Panc1 (cell line): ENCODE measurements at places on chromosomes 12 and 14.
A peak's percentile ranks its signal among the peaks of the same experiment; 100 is the strongest.

GRCh38 chr14:93978735-93979134 lies 2.4 kb upstream of the ASB2 start:
- no peaks in the 10 kb centered on the region for H3K27me3 ChIP-seq
- H3K27ac ChIP-seq, result no peak overlapping the region
- no peaks in the 10 kb centered on the region for H3K36me3 ChIP-seq
- H3K4me3 ChIP-seq, result no peak overlapping the region

- no peak overlapping the region for H3K27ac ChIP-seq
- no peaks in the 10 kb centered on the region for H3K36me3 ChIP-seq
- no peak overlapping the region for H3K4me3 ChIP-seq
- DNase-seq, result no peak
Measured at GRCh38 chr14:20559461-20559904, 1.4 kb downstream of the RNASE9 start.

DNA sequence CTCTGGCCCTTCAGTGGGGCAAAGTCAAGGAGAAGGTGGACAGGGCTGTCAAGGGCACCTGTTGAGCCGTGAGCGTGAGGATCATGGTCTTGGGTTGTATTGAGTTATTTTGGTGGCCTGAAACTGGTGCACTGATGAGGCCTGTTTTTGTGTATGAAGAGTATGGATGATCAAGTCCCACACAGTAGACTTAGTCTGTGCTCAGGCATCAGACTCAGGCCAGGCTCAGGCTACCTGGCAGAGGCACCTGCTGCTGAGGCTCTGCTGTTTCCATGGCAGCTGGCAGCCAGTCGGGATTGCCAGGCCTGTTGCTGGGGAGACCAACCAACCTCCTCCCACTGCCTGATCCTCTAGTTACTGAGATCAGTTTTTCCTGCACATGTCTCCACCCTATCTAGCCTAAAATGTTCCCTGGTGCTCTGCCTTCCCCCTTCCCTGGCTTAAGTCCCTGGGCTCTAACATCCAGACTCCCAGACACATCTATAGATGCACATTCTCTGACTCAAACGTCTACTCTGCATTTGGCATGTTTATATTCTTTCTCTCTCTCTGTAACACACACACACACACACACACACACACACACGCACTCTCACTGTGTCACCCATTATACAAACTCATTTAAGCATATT lies 5.1 kb downstream of the JPH4 start:
- H3K27me3 ChIP-seq, result no peaks in the 10 kb centered on the region
- DNase-seq, result no peak
- no peak overlapping the region for H3K27ac ChIP-seq
- H3K4me3 ChIP-seq, result no peak overlapping the region

- no peaks in the 10 kb centered on the region; the same call in 1 of the 2 replicates for H3K27me3 ChIP-seq
- no peaks in the 10 kb centered on the region for H3K4me1 ChIP-seq
- no peak overlapping the region for H3K27ac ChIP-seq
Measured at GRCh38 chr12:106759526-106760183, 14.8 kb upstream of the RIC8B start.

DNA sequence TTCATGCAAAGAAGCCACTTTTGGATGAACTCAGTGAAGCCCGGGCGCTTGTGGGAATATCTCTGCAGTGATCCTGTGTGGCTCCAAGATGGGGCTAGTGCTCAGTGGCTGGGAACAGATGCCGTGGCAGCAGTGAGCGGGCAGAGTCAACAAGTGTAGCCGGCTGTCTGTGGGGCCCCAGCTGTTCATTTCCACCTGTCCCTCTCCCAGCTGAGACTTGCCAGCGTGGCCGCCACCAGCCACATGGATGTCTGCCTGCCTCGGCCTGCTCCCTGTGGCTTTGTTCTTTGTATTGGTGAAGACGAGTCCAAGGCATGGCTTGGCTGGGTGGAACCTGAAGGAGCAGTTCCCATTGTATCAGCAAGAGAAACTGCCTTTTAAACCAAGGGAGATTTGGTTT lies 77.3 kb downstream of the NOS1 start:
- H3K36me3 ChIP-seq, result no peaks in the 10 kb centered on the region
- no peak overlapping the region for H3K4me3 ChIP-seq
- no peaks in the 10 kb centered on the region; the same call in 1 of the 2 replicates for H3K27me3 ChIP-seq
- no peaks in the 10 kb centered on the region for H3K4me1 ChIP-seq
- DNase-seq, result no peak

GRCh38 chr14:57549765-57550420 lies 56.2 kb upstream of the CCDC198 start:
- no peak overlapping the region for H3K4me3 ChIP-seq
- no peaks in the 10 kb centered on the region for H3K4me1 ChIP-seq
- no peak overlapping the region for H3K27ac ChIP-seq
- H3K36me3 ChIP-seq, result no peaks in the 10 kb centered on the region

GRCh38 chr12:130744274-130744673 lies 28.2 kb upstream of the RIMBP2 start:
- H3K27me3 ChIP-seq, result 0 out of 2 replicates have a peak, but pooled peaks cover 5% of the 10 kb centered on the region
- no peak for DNase-seq
- no peak overlapping the region for H3K4me3 ChIP-seq
- H3K36me3 ChIP-seq, result no peaks in the 10 kb centered on the region
- H3K27ac ChIP-seq, result no peak overlapping the region
- no peaks in the 10 kb centered on the region for H3K4me1 ChIP-seq

DNA sequence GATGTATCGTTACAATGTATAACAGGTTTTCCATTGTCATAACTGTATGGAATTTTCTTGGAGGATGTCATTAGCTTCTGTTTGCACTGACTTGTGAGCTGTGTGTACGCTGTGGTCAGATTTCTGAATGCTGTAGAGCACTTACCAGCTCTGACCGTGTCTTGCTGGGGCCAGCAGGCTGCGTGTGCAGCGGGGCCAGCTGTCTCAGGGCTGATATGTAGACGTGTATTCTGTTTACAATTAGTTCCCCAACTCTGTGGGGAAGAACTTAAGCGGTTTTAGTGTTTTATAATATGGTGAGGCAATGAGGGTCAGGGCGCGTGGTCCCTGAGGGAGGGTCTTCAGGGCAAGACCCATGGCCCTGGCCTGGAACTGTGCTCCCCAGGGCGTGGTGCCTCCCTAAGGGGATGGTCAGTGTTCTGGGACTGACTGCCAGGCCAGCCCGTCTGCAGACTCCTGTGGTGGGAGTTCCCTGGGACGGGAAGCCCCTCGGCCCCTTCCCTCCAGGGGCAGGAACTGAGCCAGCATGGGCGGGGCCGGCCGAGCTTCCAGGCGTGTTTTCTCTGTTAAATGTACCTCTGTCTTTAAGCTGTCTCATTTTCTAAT lies 18.7 kb downstream of the XRCC3 start:
- DNase-seq, result no peak
- peak overlapping the region; percentile 39; the same call in 1 of the 2 replicates for H3K27ac ChIP-seq
- peaks cover 2% of the 10 kb centered on the region; the same call in 1 of the 2 replicates for H3K36me3 ChIP-seq
- peaks cover 38% of the 10 kb centered on the region for H3K4me1 ChIP-seq
- H3K4me3 ChIP-seq, result no peak overlapping the region

GRCh38 chr12:78406828-78407227 lies 457.7 kb upstream of the SYT1 start:
- H3K27me3 ChIP-seq, result no peaks in the 10 kb centered on the region
- H3K4me3 ChIP-seq, result no peak overlapping the region
- H3K36me3 ChIP-seq, result no peaks in the 10 kb centered on the region
- DNase-seq, result no peak

GRCh38 chr12:131920157-131920508 lies 8.9 kb upstream of the PUS1 start:
- no peaks in the 10 kb centered on the region for H3K36me3 ChIP-seq
- no peak overlapping the region for H3K27ac ChIP-seq
- H3K27me3 ChIP-seq, result no peaks in the 10 kb centered on the region
- H3K4me1 ChIP-seq, result no peaks in the 10 kb centered on the region
- DNase-seq, result no peak

DNA sequence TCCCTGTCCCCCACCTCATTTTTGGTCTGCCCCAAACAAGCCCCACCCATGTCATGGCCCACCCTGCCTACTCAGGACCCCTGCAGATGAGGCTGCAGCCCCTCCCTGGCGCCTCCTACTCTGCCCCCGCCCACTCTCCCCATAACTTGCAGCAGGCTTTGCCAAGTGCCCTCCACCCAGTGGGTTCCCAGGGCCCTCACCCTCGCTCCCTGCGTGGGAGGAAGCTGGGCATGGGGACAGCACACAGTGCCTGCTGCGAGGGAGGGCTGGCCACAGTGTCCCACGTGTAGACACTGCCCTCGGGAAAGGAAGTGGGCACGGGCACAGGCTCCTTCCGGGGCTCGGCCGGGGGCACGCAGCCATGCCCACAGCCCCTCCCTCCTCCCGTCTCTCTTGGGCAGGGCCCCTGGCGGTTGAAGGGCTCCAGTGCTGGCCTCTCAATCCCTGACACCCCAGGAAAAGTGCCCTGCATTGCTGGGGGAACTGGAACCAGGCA lies 9.4 kb downstream of the AKT1 start:
- no peak overlapping the region for H3K4me3 ChIP-seq
- DNase-seq, result no peak
- no peaks in the 10 kb centered on the region for H3K36me3 ChIP-seq
- H3K27ac ChIP-seq, result no peak overlapping the region
- 0 out of 2 replicates have a peak, but pooled peaks cover 6% of the 10 kb centered on the region for H3K4me1 ChIP-seq
- H3K27me3 ChIP-seq, result no peaks in the 10 kb centered on the region

DNA sequence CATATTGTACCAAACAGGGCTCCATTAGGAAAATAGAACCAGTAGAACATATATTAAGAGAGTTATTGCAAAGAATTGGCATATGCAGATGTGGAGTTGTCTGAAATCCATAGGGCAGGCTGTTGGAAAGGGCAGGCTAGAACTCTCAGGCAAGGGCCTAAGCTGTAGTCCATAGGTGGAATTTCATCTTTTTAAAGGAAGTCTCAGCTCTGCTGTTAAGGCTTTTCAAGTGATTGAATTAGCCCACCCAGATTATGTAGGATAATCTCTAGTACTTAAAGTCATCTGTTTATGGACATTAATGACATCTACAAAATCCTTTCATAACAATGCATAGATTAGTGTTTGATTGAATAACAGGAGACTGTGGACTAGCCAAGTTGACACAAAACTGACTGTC lies 59.4 kb downstream of the RAD51B start:
- H3K36me3 ChIP-seq, result no peaks in the 10 kb centered on the region
- no peaks in the 10 kb centered on the region for H3K4me1 ChIP-seq
- no peak for DNase-seq
- H3K27ac ChIP-seq, result no peak overlapping the region
- H3K27me3 ChIP-seq, result no peaks in the 10 kb centered on the region
- no peak overlapping the region for H3K4me3 ChIP-seq
